Stimulated activated CD8-positive, alpha-beta memory T cell treated with anti-CD3 and anti-CD28 coated beads, Interleukin-15, amount 100 ng/mL, for 4 hours (primary cell): ENCODE measurements at places on chromosomes 6 and 20.

DNA sequence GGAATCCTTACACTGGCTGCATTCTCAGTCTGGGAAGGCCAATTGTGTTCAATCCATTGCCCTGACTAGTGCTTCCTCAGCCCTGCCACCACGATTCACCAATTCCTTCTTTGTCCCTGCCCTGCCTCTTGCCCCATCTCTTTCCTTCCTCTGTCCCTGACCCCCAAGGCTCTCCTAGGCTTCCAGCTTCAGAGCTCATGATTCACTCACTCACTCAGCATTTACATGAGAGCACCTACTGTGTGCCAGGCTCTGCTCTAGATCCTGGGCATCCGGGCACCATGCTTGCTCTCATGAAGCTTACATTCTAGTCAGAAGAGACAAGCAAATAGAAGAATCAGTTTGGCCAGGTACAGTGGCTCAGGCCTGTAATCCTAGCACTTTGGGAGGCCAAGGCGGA is 489.5 kb upstream of the JARID2 start:
- no peak for DNase-seq

GRCh38 chr6:100479179-100480035 is 14.7 kb upstream of the SIM1 start:
- no peak for DNase-seq

DNA sequence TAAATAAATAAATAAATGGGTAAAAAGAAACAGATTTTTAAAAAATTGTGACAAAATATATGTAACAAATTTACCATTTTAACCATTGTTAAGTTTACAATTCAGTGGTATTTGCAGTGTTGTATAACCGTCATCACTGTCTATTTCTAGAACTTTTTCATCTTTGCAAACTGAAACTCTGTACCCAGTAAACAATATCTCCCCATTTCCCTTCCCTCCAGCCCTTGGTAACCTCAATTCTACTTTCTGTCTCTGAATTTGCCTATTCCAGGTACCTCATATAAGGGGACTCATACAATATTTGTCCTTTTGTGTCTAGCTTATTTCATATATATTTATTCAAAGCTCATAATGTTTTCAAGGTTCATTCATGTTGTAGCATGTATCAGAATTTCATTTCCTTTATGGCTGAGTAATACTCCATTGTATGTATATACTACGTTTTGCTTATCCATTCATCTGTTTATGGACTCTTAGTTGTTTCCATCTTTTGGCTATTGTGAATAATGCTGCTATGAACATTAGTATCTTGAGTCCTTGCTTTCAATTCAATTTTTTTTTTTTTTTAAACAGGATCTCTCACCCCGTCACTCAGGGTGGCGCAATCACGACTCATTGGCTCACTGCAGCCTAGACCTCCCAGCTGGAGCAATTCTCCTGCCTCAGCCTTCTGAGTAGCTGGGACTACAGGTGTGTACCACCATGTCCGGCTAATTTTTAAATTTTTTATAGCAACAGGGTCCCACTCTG is 8.9 kb downstream of the MANBAL start:
- no peak for DNase-seq

- no peak for DNase-seq
These were observed 177.1 kb downstream of the EYA2 start for GRCh38 chr20:47071646-47072185.

DNA sequence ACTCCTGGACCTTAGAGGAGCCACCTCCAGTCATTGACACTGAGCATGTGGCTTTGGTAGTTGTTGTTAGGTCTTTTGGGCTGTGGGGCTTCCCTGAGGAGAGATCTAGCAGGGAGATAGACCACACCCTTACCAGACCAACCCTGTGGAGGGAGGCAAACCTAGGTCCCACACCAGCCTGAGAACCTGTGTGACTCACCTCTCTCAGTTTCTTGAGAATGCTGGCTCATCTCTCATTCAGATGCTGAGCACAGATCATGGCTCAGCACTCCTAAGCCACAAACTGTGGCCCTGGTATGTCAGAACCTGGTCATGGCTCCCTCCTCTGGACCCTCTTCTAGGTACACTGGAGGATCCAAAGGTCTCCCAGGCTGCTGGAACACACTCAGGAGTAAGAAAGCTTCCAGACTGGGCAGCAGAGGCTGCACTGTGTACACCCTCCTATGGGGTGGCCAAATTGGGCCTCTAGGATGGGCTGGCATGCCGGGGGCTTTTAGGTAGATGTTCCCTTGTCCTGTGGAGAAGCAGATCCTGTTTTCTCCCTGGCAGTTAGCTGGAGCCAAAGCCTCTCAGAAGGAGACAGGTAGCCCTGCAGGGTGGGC is 1294.5 kb downstream of the KHDRBS2 start:
- DNase-seq = no peak

GRCh38 chr20:17276101-17276500 is 49.3 kb downstream of the PCSK2 start:
- no peak for DNase-seq
